Stimulated activated naive B cell treated with anti-CD40 and anti-IgM and Interleukin-4, amounts not matched to agents 10 μg/mL and 1 μg/mL and 100 μg/mL, for 72 hours (primary cell): ENCODE measurements at places on chromosomes 16 and 17.

DNA sequence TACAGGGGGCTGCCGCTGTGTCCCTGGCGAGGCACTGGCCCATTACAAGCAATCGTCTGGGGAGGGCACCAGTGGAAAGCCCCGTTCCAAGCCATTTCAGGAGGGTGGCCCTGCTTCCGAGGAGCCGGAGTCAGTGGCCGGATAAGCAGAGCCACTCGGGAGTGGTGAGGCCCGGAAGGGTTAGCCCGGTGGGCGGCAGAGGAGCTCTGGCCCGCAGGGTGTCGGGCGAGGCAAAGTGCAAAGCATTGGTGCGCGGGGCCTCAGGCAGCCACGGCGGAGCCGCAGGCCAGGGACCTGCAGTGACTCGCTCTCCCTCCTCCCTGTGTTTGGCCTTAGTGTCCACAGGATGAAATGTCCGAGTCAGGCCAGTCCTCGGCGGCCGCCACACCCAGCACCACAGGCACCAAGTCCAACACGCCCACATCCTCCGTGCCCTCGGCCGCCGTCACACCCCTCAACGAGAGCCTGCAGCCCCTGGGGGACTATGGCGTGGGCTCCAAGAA, 24.6 kb downstream of the NME3 start:
- DNase-seq, result no peak

- DNase-seq, result no peak
Measured at GRCh38 chr16:86483-86952, 8.5 kb downstream of the MPG start.

GRCh38 chr16:51881731-51882130, 665.2 kb downstream of the TOX3 start:
- DNase-seq, result no peak

- peak; percentile 4 for DNase-seq
Measured at GRCh38 chr16:79598348-79599181, 2.0 kb downstream of the MAF start.

- no peak for DNase-seq
Measured at GRCh38 chr17:4179071-4179470, 36.1 kb downstream of the CYB5D2 start.

- peak; percentile 56 for DNase-seq
Measured at GRCh38 chr17:76528156-76528527, 9.4 kb downstream of the CYGB start.

GRCh38 chr17:73974536-73974935, 228.9 kb upstream of the RPL38 start:
- DNase-seq, result no peak

DNA sequence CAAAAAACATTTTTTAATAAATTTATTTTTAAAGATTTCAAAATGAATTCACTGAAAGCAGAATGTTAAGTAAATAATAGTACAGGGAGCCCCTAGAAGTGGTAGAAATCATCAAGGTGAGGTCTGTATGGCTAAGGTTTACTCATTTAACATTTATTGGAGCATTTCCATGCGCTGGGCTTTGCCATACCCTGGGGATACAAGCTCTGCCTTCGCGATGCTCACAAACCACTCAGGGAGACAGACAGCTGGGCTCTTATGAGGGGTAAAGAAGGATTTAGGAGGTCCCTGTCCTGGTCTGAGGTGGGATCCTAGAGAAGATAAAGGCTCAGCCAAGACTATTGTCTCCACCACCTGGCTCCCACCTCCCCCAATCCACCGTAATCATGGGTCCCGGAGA, 11.3 kb upstream of the LPCAT2 start:
- DNase-seq, result no peak

DNA sequence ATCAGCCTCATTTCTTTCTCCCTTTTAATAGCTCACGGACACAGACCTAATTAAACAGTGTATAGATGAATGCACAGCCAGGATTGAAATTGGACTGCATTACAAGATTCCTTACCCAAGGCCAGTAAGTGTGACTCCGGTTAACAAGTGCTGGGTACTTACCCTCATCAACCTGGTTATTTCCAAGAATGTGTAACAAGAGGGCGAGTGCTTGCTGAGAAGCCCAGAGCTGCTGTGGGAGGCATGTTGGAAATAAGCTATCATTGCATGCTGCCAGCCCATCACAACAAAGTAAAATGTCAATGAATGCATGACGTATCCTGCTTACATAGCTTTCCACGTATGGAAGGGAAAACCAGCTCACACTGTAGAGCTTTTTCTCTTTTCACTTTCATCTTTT, 19.5 kb downstream of the LYRM1 start:
- DNase-seq, result no peak

DNA sequence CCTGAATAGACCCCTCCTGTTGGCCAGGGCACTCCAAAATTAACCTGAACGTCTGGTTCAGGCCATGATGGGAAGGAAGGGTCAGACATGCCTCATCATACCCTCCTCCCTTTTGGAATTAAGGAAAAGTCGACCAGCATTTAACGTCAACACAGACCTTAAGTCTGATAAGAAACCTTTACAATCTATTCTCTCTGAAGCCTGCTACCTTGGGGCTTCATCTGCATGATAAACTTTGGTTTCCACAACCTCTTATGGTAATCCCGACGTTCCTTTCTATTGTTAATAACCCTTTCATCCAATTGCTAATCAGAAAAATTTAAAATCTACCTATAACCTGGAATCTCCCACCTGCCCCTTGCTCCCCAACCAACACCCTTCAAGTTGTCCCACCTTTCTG, 358.5 kb downstream of the CDH8 start:
- no peak for DNase-seq

- no peak for DNase-seq
Measured at GRCh38 chr16:30985401-30986128, 558 bp downstream of the HSD3B7 start.

- no peak for DNase-seq
Measured at GRCh38 chr17:36842963-36843558, 94.2 kb upstream of the LHX1 start.

DNA sequence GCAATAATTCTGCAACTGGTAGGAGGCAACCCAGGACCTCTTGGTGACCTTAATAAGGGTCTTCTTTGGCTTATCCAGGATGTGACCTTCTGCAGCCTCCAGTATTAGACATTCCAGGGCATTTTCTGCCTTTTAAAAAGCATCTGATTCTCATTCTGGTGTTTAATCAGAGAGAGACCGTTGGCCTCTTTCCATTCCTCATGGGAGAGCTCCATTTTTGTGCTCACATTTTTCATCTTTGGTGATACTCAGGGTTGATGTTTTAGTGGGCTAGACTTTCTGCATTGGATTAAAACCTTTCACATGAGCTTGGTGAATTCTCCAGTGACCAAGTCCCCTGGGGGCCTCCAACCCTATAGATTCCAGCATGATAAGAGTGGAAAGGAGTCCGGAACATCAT, 150.2 kb upstream of the CACNG5 start:
- DNase-seq, result no peak

DNA sequence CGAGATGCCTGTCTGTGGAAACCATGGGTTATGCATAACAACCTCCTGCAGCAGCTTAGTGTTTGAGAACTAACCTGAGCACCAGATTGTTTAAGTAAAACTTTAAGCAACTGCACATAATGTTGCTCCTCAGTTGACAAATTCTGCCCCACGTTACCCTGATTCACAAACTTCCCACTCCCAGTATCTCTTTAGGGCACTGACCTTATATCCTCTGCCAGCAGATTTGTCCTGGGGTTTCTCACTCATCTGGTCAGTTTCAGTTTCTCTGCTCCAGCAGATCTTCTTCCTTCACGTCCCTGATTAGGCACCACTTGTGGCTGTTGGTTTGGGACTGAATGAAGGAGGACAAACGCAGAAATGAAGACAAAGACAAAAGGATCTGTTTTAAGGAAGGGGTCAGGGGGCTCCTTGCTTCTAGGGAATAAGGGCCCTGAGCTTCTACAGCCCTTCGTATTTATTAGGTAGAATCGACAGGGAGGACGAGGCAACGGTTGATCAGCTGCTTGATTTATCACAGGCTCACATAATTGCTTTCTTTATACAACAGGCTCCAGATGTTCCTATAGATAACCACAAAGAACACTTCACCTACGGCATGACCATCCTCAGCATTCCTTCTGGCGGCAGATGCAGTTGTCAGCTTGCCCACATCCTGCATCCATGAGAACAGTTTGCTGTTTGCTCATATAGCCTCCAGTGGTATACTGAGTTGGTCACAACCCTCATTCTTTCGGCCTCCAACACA, 13.5 kb upstream of the ZNF689 start:
- DNase-seq, result no peak

- no peak for DNase-seq
Measured at GRCh38 chr17:20216853-20217252, 207.7 kb downstream of the SPECC1 start.

DNA sequence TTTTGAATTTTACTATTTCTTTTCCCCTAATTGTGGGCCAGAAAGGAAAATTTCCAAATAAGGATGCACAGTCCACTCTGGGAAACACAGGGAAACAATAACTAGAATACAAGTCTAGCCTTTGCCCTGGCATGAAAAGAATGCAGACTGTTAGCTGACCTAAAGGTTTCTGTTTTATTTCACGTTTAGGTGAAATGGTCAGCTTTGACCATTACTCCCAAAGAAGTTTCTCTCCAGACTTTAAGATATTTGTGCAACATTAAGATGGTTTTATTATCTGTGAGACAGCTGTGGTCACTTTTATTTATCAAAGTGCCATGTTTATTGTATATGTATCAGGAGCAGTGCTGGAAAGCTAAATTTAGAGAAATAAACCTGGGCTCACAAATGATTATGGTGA, 163.9 kb downstream of the SPECC1 start:
- DNase-seq, result no peak

- no peak for DNase-seq
Measured at GRCh38 chr16:56605475-56605874, 2.9 kb upstream of the MT2A start.

DNA sequence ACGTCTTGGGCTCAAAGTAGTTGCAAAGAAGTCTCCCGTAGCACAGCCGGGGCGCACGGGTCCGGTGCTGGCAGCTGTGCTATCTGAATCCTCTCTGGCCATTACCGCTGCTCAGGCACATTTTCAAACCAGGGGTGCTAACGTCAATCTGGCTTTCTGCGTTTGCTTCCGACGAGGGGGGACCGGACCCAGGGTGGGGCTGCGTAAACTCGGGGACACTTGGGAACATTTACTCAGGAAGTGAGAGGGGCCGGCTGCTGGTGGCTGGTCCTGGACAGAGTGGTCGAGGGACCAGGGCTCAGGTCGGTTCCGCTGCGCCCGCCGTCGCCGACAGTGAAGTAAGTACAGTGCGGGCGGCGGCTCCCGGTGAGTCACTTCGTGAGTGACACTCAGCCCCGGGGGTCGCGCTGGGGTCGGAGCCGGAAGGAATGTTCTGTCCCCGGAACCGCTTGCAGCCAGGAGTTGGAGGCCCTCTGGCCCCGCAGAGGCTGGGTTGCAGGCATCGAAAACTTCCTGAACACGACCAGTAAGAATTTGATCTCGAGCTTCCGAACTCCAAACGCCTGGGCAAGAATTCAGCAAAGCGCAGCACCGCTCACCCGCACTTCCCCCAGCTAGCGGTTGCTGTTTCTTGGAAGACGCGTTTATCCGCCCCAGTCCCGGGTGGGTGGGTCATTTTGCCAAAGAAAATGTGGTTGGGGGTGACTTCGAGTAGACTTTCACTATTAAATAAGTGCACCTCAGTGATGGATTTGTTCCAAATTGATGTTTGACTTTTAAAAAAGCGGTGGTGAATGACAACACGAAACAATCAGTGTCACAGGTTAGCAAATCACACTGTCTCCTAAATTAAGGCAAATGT, 1.4 kb upstream of the HS3ST3B1 start:
- DNase-seq, result peak; percentile 18

- no peak for DNase-seq
Measured at GRCh38 chr17:38900978-38901656, 24.3 kb upstream of the LASP1NB start.

GRCh38 chr17:156094-156621, 18.8 kb downstream of the SCGB1C2 start:
- no peak for DNase-seq

DNA sequence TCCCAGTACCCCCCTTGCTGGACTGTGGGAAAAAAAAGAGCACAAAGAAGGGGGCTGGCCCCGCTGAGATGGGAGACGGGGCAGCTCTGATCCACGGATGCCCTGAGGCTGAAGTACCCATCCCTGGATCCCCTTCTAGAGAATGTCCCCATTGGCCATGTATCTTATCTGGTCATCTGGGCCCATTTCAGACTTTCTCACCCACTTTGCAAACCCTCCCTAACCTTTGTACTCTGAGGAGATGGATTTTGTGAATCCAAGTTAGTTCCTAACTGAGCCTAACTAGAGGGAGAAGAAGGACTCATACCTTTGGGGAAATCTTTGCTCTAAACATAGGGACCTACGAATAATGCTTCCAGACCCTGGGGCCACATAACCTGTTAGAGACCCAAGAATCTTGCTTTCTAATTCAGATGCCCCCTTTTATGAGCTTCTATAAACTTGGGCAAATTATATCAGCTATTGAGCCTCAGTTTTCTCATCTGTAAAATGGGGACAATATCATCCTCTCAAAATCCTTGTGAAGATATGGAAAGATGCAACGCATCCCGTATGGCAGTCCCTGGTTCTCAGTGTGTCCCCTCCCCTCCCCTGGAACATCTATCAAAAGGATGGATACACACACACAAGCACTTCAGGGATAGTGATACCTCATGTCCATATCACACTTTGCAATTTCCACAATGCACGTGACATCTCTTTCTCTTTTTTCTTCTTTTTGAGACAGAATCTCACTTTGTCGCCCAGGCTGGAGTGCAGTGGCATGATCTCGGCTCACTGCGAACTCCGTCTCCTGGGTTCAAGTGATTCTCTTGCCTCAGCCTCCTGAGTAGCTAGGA, 16.8 kb upstream of the FZD2 start:
- no peak for DNase-seq

DNA sequence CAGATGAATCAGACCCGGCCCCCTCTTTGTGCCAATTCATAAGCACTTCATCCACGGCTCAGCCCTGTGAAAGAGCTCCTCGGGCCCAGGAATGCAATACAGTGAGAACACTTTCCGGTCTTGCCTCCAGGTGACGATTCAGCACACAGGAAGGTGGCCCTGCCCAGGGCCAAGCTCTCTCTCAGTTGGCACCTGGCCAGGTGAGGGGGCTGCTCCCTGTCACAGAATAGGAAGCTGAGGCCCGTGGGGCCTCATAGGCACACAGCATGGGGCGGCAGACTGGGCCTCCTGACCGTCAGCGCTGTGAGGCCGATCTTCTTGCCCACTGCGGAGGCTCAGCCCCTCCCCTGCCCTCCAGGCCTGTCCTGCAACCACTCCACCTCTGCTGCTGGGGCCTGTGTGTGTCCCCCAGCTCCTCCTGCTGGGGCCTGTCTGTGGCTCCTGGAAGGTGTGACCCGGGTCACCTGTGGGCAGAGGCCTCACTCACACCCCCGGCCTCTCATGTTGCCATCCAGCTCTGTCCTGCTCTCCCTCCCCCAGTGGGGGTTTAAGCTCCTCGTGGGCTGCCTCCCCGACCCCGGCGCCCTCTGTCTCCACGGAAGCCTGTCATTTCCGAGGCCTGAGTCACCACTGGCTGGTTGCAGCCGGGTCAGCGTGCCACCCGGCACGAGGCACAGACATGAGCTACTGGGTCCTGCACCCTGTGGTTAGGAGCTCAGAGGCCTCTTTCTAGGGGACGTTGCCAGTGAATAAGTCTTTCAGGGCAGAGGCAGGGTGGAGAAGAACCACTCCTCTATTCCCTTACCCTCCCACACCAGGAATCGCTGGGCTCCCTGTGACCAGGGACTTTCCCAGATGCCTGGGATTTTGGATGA, 114.4 kb downstream of the SEC14L1 start:
- no peak for DNase-seq

- no peak for DNase-seq
Measured at GRCh38 chr16:29198231-29198630, 208.3 kb downstream of the NPIPB11 start.

- no peak for DNase-seq
Measured at GRCh38 chr16:27954191-27954590, 109.3 kb downstream of the GSG1L start.
